ENCODE measurements at places on chromosomes 5 and 9. TPM values are rescaled to one million over a fixed set of nuclear protein-coding genes. Genes with fewer than 3 reads are reported as not detected.

TMEM171 gene
- 1.8 TPM for total RNA-seq

PPP2R2B gene
- 0.26 TPM for total RNA-seq

ISL1 gene
- 2.9 TPM for total RNA-seq

HAPLN1 gene
- not detected for total RNA-seq

ORM2 gene
- not detected for total RNA-seq

MUSK gene
- not detected for total RNA-seq

PTGES gene
- total RNA-seq: 0.66 TPM

NSUN2 gene
- 35.0 TPM for total RNA-seq

MCTP1 gene
- total RNA-seq: 8.8 TPM

TAF11L10 gene
- not detected for total RNA-seq

TMEM232 gene
- 1.3 TPM for total RNA-seq

PCDHGA5 gene
- 5.6 TPM for total RNA-seq

CCNO gene
- 7.3 TPM for total RNA-seq

SLC45A2 gene
- not detected for total RNA-seq
